ENCODE measurements at places on chromosomes 13 and 19.
A peak's percentile ranks its signal among the peaks of the same experiment; 100 is the strongest.

GRCh38 chr13:101523154-101524131 lies 71.0 kb downstream of the ITGBL1 start:
- DNase-seq: no peak

- DNase-seq: no peak
Measured at GRCh38 chr13:111508164-111508870, 187.9 kb downstream of the TEX29 start.

- DNase-seq: no peak
Measured at GRCh38 chr13:79815041-79815440, 334.1 kb downstream of the NDFIP2 start.

GRCh38 chr13:43785650-43786471 lies 911 bp downstream of the ENOX1 start:
- DNase-seq: no peak

DNA sequence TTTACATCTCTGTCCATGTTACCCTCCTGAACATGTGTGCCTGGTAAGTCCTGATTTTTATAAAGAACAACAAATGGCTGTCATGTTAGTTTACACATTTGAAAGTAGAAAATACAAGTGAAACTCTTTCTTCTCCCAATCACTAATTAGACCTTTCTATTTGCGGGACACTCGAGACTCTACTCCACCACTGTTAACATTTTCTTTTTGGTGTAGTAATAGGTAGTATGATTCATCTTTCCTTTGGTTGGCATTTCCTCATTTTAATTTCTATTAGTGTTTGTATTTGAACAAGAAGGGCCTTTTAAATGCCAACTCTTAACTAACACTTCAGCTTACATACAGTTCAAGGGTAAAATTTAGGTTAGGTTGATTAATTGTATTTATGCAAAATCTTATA lies 371.1 kb downstream of the PCDH9 start:
- DNase-seq: no peak

GRCh38 chr13:20990910-20991525 lies 70.4 kb downstream of the LATS2 start:
- no peak for DNase-seq

DNA sequence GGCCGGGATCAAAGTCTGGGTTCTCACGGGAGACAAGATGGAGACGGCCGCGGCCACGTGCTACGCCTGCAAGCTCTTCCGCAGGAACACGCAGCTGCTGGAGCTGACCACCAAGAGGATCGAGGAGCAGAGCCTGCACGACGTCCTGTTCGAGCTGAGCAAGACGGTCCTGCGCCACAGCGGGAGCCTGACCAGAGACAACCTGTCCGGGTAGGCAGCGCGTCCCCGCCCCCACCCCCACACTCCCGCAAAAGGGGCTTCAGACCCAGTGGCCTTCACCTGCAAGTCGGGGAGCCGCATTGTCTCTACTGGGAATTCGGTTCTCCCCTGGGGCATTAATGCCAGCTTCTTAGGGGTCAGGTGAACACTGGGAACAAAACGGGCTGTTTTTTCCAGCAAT lies 114.7 kb upstream of the MCF2L start:
- no peak for DNase-seq

DNA sequence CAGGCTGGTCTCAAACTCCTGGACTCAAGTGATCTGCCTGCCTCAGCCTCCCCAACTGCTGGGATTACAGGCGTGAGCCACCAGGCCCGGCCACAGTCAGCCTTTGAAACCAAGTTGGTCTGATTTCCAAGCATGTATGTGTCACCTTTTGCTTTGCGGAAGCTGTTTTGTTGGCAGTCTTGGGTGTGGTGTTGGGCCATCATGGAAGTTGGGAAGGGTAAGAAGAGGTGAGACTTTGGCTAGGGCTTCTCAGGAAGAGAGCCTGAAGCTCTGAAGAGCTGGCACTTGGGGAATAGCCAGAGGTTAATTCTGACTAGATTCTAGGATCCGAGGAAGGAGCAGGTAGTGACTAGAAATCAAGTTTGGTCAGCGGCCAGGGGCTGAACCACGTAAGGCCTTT lies 2.8 kb downstream of the RSPH6A start:
- no peak for DNase-seq

- no peak for DNase-seq
Measured at GRCh38 chr19:11485245-11485837, 4.5 kb upstream of the ELAVL3 start.

GRCh38 chr13:63448692-63449091 lies 2033.0 kb upstream of the PCDH20 start:
- no peak for DNase-seq

DNA sequence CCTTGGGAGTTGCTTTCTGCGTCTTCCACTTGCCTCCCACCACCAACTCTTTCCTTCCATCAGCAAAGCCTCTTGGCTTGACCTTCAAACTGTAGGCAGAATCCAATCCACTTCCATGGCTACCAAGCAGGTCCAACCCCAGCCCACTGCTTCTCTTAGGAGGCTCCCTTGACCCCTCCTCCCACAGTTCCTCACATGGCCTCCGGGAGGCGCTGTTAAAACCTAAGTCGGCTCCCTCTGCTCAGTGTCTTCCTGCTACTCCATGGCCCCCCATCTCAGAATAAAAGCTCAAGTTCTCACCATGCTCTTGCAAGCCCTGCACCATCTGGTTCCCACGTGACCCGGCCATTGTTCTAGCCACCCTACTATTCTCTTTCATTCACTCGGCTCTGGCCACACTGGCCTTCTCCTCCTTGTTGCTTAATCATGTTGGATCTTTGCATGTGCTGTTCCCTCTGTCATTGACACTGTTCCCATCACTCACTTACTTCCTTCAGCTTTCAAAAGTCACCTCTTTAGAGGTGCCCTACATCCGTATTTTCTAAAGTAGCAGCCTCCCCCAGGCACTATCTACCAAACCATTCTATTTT lies 7.5 kb downstream of the IZUMO2 start:
- no peak for DNase-seq

GRCh38 chr13:27925220-27925991 lies 5.6 kb downstream of the PDX1 start:
- no peak for DNase-seq

DNA sequence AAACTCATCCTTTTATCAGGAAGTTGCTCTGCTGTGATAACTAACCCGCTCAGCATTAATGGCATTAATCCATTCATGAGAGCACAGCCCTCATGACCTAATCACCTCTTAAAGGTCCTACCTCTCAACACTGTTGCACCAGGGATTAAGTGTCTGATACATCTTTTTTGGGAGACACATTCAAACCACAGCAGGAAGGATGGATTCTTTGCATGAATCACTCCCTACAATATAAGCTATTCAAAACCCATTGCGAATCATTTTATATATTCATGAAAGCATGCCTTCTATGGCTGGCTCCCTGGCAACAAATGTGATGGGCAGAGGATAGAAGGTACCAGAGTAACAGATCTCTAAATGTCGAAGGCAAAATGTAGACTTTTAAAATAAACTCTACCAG lies 27.6 kb downstream of the ARL11 start:
- DNase-seq: no peak

GRCh38 chr13:44803390-44803789 lies 185.9 kb downstream of the NUFIP1 start:
- DNase-seq: no peak

GRCh38 chr19:11331502-11331901 lies 8.0 kb downstream of the RAB3D start:
- no peak for DNase-seq

DNA sequence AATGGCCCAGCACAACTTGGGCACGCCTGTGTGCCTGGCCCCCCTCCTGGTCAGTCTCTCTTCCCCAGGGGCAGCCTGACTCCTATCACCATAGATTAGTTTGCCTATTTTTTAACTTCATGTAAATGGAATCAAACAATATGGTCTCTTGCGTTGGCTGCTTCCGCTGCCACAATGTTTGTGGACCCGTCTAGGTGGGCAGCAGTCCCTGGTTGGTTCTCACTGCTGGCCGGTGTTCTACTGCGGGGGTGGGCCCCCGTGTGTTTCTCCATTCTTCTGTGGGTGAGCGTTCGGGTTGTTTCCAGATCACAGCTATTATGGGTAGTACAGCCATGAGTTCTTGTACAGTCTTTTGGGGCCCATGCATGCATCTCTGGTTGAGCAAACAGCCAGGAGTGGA lies 47.3 kb downstream of the CEBPG start:
- no peak for DNase-seq

GRCh38 chr13:100895651-100896050 lies 221.1 kb upstream of the TMTC4 start:
- peak; percentile 57 for DNase-seq

DNA sequence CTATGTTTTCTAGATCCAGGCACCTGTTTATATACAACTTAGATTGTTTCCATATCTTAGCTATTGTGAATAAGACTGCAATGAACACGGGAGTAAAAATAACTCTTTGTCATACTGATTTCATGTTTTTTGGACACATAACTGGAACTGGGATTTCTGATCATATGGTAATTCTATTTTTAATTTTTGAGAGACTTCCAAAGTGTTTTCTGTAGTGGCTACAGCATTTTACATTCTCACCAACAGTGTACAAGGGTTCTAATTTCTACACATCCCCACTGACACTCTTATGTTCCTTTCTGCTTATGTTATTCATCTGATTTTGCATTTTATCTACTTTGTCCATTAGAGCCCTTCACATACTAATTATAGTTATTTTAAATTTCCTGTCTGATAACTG lies 1152.9 kb downstream of the SLITRK1 start:
- no peak for DNase-seq

DNA sequence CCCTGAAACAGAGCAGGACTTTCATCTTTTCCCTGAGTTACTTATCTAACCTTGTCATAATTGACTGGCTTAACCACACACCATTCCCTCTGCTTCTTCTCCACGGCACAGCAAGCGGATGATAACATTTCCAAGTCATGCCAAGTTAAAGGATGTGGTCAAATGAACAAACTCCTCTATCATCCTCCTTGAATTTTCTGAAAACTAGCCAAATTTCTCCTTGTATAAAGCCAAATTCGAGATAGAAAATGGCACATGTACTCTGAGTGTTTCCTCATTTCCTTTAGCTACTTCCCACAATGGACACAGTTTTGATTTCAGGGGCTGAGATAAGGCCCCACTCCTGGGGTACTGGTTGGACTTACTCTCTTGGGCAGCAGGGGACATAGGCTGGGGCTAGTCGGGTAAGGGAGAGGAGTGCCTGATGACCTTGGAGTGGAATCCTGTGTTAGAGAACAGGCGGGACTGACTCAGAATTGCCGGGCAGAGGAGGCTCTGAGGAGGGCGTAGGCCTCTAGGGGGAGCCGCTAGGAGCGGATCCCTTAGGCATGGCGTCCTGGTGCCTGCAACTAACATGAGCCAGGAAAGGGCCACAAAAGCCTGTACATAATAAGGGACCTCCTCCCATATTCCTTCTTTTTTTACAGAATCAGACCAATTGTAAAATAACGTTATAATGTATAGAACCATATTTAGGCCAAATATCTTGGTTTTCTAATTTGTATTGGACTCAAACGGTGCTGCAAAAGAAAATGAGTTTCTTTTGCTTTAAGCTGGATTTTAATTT lies 20.3 kb upstream of the TMTC4 start:
- no peak for DNase-seq

DNA sequence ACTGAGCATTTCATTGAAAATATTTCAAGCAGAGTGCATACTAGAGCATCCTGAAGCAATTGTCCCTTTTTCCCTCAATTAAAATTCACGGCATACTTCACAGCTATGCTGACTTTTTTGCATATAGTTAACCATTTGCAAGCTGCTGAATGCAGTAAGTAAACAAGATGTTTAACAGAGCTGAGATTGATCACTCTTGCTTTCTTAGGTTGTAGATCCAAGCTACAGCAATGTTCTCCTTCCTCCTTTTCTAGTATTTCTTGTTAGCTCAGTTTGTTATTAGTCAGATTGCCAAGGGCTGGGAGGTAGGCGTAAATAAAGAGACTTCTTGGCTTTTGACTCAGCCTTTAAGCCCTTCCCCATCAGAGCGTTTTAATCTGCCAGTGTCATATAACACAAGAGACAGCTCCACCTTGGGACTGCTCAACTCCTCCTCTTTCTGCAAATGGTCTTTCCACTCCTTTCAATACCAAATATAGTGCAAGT lies at the start of gene SLITRK6:
Gene SLITRK6 (minus strand): TSS at position 323 of the 486 bp plus-strand sequence. CDS start 2,911 bp downstream, outside the sequence.
- DNase-seq: peak; percentile 19

- no peak for DNase-seq
Measured at GRCh38 chr19:58563034-58563573, 4.7 kb upstream of the UBE2M start.
